AG04450 (cell line): ENCODE measurements at places on chromosomes 13 and 19.

DNA sequence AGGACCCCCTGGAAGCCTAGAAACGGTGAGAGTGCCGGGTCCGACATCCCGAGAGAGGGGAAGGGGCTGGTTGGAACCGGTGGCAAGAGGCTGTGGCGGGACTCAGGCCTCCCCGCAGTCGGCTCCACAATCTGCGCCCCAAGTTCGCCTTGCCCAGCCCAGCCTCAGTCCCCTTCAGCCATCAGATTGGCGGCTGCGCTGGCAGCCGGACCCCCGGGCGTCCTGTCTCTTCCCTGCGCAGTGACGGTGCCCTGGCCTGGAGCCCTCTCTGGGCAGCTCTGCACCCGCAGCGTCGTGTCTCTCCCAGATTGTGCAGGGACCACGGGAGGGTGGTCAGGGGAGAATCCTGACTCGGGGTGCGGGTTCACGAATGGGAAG lies 315 bp downstream of the ZNF492 start:
- no peak for DNase-seq

GRCh38 chr19:5108123-5108596 lies 139.2 kb downstream of the KDM4B start:
- DNase-seq, result no peak

- no peak for DNase-seq
These were observed at the start of gene TNNT1 for GRCh38 chr19:55149078-55150003. TSS of gene TNNT1 (minus strand) at chr19:55149206. CDS start at chr19:55147157, 2,049 bp downstream.

DNA sequence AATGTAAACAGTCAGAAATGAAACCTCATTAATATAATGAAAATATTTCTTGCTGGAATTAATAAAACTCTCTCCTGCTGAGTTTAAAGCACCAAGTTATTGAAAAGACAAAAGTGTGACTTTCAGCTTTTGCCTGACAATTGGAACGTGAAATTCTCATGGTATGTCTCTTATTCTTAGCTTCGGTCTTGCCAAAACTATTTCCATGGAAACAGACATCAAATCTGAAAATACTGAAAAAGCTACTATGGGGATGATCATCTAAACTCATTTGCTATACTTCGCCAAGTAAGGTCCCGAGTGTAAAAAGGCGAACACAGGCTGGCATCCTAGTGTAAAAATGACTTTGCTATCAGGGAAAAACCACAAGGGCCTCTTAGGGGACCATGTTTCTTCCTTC lies 22.8 kb downstream of the HTR2A start:
- no peak for DNase-seq

- DNase-seq, result no peak
These were observed 685 bp upstream of the SUPT5H start for GRCh38 chr19:39444598-39445195.

DNA sequence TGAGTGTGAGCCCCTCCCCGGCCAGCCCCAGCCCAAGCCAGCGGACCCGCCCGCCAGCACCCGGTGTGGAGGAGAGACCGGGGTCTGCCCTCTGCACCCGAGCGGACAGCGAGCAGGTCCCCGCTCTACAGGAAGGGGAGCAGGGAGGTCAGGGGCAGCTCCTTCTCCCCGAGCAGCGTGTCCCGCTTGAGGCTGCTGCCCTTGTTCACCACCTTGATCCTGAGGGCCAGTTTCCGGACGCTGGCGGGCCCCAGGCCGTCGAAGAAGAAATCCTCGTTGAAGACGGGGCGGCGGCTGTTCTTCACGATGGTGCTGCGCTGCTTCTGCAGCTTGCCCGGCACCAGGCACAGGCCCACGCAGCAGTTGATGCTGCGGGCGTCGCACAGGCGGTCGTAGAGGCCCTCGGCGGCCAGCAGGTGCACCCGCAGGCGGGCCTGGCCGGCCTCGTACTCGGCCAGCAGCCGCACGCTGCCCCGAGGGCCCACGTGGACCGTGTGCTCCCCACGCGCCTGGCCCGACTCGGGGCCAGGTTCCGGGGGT lies 1.9 kb downstream of the C2CD4C start:
- no peak for DNase-seq

DNA sequence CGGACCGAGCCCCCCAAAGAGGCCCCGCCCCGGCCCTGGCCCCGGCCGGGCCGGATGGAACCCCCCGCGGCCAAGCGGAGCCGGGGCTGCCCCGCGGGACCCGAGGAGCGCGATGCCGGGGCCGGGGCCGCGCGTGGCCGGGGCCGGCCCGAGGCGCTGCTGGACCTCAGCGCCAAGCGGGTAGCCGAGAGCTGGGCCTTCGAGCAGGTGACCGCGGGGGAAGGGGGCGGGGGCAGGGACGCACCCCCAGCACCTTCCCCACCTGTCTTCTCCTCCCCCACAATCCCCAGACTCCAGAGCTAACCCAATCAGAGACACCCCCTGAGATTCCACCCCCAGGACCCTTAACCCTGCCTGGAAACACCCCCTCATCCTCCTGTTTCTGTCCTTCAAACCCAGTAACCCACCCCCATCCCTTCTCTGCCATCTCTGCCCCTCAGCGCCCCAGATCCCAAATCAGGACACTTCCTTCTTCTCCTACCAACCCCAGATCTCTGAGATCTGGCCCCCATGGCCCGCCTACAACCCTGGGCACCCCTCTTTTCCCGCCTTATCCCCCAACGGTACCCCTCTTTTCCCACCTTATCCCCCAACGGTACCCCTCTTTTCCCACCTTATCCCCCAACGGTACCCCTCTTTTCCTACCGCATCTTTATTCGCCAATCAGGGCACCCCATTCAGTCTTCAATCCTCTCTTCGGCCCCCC lies 505 bp downstream of the ZSWIM4 start:
- DNase-seq, result no peak

GRCh38 chr13:40251343-40252032 lies 415.0 kb downstream of the FOXO1 start:
- DNase-seq, result no peak

GRCh38 chr19:2558543-2558942 lies 82.6 kb downstream of the GADD45B start:
- no peak for DNase-seq

DNA sequence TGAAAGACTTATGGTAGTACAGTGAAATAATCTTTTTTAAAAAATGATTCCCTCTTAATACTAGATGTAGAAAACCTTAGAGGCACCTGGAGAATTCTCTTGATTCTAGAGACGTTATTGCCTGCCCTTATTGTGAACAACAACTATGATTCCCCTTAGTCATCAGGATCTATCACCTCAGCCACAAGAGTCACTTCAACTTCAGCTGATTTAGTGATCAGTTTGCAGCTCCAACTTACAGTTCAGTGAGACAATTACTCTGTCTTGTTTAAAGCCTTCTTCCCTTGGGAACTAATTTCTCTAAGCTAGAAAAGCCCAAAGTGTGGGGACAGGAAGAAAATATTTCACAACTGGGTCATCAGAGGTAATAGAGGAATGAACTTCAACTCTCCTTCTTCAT lies 254.3 kb upstream of the SLITRK1 start:
- DNase-seq, result no peak

DNA sequence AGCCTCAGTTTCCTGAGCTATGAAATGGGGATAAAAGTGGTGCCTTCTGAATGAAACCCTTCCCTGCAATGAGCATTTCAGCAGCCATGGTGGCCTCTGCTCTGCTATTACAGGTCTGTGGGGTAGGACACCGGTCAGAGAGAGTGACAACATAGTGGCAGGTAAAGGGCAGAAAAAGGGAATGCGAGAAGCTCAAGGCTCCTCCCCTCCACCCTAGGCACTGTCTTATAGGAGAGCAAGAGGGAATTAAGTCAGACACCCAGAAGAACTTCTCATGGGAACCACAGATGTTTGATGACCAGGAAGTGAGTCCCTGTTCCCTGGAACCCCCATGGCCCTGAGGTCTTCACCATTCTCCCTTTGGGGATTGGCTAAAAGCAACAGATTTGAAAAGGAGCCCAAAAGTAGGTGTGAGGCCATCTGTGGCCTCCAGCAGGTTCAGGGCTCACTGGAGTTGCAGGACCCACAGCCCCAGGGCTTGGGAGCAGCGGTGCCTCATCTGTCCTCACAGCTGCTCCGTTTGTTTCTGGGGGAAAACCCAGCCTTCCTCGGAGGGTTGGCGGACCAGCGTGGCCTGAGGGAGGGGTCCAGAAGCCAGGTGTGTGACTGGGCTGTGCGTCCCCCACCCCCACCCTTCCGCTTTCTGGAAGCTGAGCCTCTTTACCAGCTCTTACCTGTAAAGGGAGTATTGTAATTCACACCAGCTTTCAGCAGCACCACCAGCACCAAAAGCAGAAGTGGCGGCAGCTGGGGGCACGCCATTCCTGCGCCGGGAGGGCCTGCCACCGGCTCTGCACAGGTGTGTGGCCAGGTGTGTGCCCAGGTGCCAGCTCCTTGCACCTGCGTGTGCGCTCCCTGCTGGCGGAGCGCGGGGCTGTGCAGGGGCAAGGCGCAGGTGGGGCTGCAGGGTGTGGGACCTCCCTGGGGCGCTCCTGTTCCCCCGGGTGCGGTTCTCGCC lies 19.4 kb downstream of the IQCN start:
- no peak for DNase-seq

GRCh38 chr13:73074014-73074413 lies 15.2 kb downstream of the KLF5 start:
- no peak for DNase-seq

DNA sequence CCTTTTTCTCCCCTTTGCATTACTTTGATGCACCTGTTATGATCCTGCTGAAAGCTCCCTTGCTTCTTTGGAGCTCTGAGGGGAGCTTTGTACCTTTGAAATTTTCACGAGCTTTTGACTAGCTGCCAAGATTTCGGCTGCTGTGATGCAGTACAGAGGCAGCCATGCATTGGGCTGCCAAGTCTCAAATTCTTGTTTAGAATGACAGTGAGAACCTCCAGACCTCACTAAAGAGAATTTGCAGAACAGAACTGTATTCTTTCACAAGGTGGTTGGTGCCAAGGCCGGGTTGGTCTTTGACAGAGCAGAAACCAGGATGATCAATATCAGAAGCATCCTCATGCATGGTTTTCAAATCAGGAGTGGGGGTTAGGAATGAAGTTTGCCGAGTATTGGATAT lies 414.8 kb downstream of the GPC5 start:
- DNase-seq, result no peak

DNA sequence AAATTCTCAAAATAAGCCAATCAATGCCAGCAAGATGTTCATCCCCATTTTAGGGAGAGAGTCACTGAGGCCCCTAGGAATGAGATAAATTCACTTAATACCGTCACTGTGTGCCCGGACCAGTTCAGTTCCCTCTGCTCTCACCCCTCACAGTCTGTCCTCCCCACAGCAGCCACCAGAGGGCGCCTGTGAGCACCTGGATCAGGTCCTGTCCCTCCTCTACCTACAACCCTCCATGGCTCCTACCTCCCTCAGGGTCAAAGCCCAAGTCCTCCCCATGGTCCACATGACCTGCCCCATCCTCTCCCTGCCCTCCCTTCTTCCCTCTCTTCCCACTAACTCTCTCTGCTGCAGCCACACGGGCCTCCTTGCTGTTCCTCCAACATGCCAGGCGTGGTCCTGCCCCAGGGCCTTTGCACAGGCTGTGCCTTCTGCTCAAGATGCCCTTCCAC lies 42.0 kb upstream of the NFIC start:
- no peak for DNase-seq

GRCh38 chr13:98443329-98443728 lies 133.6 kb downstream of the STK24 start:
- peak; percentile 26 for DNase-seq

DNA sequence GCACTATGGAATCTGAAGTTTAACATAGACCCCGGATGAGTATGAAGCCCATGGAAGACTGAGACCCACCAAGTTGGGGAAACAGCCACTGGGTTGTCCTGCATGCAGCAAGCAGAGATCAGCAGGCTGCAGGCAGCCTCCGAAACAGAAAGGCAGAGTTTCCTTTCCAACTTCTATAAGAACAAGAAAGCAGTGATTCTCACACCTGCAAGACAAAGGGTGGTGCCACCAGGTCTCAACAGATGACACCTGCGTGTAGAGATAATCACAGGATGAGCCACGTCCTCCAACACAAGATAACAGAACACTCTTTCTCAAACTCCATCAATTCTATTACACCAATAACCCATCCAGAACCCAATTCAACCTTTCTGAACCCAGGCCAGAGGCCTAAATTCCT lies 457.9 kb downstream of the FOXO1 start:
- no peak for DNase-seq

- DNase-seq, result no peak
These were observed 54.7 kb upstream of the HTR2A start for GRCh38 chr13:46951516-46951915.

DNA sequence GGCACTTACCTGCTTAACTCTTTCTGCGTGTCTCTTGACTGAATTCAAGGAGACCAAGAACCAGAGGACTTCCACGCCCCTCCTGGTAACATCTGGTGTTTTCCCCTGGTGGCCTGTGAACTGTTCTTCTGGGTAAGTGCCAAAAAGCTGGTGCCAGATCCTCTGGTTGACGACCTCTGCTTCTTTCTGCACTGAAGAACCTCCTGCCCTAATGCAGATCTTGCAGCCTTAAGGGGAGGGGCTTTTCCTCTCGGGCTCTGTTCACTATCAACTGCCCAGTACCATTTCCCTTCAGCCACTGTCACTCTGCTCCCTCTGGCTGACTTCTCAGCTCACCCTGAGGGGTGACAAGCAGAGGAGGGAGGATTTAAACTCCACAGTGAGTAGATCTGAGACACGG lies 6.1 kb upstream of the ERVV-1 start:
- no peak for DNase-seq

DNA sequence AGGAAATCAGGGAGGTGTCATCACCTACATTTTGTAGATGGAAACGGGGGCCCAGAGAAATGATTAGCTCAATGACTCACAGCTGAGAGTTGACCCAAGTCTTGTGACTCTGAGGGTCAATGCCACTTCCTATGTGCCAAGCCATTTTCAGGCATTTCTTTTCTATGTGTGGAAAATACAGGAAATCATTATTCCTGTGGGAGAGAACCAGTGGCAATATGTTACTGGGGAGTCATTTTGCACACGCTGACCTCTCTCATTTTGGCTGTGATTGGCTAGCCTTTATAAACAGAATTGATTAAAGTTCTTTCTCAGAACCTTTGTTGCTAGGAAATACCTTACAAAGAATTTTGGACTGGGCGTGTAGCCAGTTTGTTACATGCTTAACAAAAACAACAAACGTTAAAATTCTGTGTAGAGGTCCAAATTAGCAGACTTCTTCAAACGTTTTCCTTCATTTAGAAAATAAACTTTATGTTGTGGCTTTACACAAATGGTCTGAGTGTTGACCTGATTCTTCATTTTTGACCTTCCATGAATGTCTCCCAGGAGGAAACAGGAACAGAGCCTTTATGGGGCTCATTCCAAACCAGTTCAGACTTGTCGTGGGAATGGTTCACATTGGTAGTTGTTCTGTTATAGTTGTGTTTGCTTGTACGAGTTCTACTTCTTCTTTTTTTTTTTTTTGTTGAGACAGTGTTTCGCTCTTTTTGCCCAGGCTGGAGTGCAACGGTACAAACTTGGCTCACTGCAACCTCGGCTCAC lies 11.4 kb downstream of the PCCA start:
- peak; percentile 50 for DNase-seq
